ENCODE measurements at places on chromosomes 6 and 20.

GRCh38 chr6:98593676-98594075 lies 240.7 kb upstream of the POU3F2 start:
- DNase-seq, result no peak

DNA sequence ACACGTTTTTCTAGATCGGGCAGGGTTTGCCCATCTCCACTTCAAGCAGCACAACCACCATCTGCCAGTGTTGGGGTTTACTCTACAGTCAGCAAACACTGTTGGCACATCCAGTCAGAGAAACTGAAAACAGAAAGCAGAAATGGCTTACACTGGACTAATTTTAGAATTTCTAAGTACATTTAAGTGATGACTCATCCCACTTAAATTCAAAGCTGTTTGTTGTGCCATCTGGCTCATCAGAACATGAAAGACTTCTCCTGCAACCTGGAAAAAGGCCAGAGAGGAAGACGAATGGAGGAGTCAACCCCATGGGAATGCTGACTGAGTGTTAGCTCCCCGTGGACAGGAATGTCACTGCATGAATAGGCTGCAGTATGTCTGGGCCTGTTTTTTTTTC lies 21.8 kb downstream of the FAM209B start:
- DNase-seq, result no peak

- DNase-seq, result no peak
Observed at GRCh38 chr6:107618672-107619071, 128.8 kb downstream of the SOBP start.

- DNase-seq, result no peak
Observed at GRCh38 chr6:169950558-169950957, 199.1 kb downstream of the ERMARD start.

DNA sequence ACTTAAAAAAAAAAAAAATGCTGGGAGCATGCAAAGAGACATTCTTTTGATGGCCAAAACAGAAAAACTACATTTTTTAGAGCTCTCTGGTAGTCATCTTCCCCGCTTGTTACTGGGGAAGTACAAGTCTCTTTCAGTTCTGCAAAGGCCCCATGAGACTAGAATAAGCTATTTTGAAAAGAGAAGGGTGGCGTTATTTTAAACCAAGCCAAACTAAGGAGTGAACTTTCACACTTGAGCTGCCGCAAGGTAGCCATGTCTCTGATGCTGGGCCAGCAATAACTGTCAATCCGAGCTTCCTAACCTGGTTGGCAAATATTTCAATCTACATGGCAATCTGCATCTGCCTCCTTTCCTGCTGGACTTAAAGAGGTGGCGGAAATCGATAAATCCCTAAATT lies 96.7 kb downstream of the L3MBTL3 start:
- no peak for DNase-seq

GRCh38 chr20:4053071-4053919 lies 37.9 kb upstream of the RNF24 start:
- DNase-seq, result no peak

- no peak for DNase-seq
Observed at GRCh38 chr6:4904461-4905025, 99.3 kb downstream of the RPP40 start.

DNA sequence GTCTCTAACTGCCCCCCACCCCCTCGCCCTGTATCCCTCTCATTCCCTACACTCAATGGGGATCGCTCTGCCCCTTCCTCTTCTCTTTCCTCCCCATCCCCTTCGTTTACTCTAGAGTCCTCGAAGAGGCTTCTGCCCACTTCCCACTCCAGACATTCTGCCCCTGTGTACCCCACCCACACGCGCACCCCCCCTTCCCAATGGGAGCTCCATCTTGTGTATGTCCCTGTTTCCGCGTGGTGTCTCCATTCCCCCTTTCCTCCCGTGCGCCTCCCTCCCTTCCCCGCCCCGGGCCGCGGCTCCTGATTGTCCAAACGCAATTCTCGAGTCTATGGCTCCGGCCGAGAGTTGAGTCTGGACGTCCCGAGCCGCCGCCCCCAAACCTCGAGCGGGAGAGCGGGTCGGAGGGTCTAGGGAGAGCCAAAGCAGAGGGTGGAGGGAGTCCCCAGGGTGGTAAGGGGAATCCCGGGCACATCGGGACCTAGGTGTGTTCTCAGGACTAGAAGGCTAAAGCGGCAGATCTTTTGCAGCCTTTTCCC lies 679 bp upstream of the RING1 start:
- no peak for DNase-seq

GRCh38 chr20:59603176-59603575 lies 1.2 kb upstream of the PHACTR3 start:
- no peak for DNase-seq

GRCh38 chr6:113847447-113847846 lies 9.7 kb upstream of the MARCKS start:
- DNase-seq, result no peak

- no peak for DNase-seq
Observed at GRCh38 chr20:17562804-17563305, 7.0 kb upstream of the DSTN start.

GRCh38 chr20:14232650-14233049 lies 104.8 kb downstream of the FLRT3 start:
- DNase-seq, result no peak

DNA sequence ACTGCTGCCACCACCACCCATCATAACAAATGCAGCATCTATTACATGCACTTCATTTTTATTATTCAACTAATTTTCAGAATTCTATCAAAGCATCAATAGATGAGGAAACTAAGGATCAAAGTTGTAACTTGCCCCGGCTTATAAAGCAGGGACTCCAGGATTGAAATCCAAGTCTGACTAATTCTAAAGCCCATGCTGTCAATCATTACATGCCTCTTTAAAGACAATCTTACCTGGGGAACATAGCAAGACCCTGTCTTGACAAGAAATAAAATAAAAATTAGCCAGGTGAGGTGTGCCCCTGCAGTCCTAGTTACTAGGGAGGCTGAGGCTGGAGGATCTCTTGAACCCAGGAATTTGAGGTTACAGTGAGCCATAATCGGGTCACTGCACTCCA lies 182.4 kb downstream of the ISM1 start:
- DNase-seq, result no peak

GRCh38 chr6:41155132-41155805 lies 1.1 kb upstream of the TREML1 start:
- DNase-seq, result no peak

- no peak for DNase-seq
Observed at GRCh38 chr6:156146891-156147290, 630.3 kb upstream of the ARID1B start.

- no peak for DNase-seq
Observed at GRCh38 chr20:58763076-58763475, 70.5 kb downstream of the NPEPL1 start.

GRCh38 chr6:89928604-89929003 lies 34.3 kb downstream of the GJA10 start:
- no peak for DNase-seq

GRCh38 chr20:38084425-38084951 lies 50.9 kb downstream of the RPRD1B start:
- DNase-seq, result no peak

- DNase-seq, result no peak
Observed at GRCh38 chr6:103140308-103141027, 1719.3 kb downstream of the HACE1 start.

GRCh38 chr20:9018346-9018745 lies 50.5 kb upstream of the PLCB4 start:
- no peak for DNase-seq

- no peak for DNase-seq
Observed at GRCh38 chr6:137769797-137770362, 97.2 kb upstream of the TNFAIP3 start.

DNA sequence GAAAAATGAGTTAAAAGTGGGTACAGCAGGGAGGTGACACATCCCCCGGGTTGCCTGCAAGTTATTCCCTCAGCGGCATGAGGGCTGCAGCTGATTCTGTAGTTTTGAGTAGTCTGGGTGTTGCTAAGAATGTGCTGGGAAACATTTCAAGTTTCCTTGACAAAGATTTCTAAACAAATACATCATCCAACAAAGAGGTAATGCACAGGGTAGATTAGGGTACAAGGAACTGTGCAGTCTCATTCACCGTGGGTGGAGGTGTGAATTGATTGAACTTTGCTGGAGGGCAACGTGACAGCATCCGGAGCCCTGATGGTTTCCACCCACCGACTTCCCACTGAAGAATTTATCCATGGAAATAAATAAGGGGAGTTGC lies 21.8 kb downstream of the CASS4 start:
- no peak for DNase-seq

DNA sequence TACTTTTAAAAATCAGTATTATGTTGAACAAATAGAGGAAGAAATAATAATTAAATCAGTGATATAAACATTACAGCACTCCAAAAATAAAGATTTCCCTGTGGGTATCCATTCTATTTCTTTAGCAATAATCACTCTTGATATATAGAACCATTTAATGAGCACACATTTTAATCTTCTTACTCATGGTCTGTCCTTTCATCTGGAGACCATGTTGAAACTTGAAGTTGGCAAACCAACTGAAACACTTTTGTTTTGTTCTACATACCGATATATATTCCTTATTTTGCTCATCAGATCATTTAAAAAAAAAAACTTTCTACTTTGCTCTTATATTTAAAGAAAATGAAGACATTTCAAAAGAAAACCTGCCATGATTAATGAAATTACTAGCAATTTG lies 13.4 kb downstream of the C6orf58 start:
- no peak for DNase-seq

DNA sequence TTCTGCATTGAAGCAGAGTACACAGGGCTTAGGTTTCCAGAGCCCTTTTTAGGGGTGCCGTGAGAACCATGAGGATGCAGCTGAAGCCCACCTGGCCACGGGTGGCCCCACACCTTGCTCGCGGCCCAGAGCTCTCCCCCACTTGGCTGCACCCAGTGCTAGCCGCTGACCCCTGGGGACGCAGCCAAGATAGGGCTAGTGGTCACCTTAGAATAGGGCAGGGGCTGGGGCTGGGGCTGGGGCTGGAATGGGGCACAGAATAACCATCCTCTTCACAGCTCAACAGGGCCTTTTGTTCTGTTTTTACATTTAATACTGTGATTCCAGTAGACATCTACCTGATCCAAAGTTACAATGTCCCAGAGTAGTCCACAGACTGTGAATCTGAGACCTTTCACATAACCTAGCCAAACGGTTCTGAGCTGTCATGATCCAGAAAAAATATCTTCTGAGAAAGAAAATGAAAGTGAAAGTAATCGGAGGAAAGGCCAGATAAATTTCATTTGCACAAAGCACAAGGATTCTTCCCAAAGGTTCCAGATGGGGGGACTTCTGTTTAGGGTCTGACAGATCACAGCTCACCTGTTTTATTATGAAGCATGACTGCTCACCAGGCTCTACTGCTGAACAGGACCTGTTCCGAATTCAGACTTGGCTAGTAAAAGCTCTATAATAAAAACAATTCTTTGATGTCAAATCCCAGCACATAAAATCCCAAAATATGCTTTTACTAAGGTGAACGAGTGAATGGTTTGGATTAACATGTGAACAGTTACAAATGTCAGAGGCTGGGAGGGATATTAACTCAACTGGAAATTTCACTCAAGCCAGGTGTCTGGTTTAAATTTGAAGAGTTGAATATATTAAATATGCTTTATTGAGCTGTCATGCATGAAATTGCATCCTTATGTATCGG lies 401.9 kb downstream of the THBS2 start:
- no peak for DNase-seq

GRCh38 chr6:14664112-14664601 lies 546.6 kb downstream of the CD83 start:
- no peak for DNase-seq

- DNase-seq, result no peak
Observed at GRCh38 chr20:36377348-36378326, 71.5 kb downstream of the DLGAP4 start.

GRCh38 chr6:101393251-101393828 lies at the start of gene GRIK2:
TSS of gene GRIK2 (plus strand) at chr6:101393708.
- no peak for DNase-seq

DNA sequence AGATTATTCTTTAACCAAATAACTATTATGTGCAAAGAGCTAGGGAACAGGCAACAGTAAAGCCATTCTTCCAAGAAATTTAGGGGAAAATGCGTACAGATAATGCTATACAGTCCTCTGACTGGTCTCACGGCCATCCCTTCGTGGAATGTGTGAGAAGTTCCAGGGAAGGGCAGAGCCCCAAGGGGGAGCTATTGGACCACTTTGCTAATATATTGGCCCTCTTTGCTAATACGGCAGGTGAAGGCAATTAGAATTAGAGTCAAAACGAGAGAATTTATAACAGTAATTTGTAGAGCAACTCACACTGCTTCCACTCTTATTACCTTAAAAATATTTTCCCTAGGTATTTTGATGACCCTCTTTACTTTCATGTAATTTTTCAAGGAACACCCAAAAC lies 140.4 kb downstream of the IMPG1 start:
- DNase-seq, result no peak

- no peak for DNase-seq
Observed at GRCh38 chr6:90479603-90479926, 107.3 kb downstream of the MAP3K7 start.

DNA sequence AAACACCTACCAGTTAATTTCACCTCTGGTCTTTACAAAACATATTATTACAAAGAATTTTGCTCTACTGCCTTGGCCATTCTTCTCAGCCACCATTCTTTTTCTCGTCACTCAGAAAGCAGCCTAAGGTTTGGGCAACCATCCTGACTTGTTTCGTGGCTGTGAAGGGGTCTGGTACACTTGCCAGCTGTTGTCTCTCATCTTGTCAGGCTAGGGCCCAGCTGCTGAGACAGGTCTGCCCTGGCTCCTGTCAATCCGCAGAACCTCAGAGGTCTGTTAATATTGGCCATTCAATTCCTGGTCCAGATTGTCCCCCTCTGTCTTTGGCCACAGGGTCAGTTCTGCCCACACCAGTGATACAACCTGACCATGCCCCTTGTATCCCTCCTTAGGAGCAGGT lies 197.7 kb downstream of the UBE3D start:
- DNase-seq, result no peak

DNA sequence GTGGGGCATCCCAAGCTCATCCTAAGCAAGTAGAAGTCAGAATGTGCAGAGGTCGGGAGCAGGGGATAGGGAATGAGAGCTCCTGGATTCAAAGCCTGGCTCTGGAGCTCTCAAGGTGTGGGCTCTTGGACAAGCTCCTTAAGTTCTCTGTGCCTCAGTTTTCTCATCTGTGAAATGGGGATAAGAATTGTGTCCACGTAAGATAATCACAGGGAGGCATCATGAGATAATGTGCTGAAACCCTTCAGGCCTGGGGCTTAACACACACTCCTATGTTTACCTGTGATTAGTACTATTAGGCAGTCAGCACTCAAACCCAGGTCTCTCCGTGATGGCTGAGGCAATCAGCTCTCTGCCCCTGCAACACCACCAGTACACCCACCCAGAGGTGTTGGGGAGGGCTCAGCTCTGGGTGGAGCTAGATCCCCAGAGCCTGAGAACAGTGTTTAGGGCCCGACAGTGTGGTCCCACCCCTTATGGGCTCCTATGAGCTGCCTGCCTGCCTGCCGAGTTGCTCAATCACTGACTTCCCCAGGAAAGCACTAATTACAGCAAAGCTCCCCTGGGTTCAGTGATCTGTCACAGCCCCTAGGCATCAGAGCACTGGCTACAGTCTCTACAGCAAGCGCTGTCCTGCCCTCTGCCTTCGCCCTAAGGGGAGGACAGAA lies 6.3 kb upstream of the SIRPA start:
- no peak for DNase-seq

- DNase-seq, result no peak
Observed at GRCh38 chr20:50868509-50869495, 62.4 kb downstream of the ADNP start.

Measured in activated gamma-delta T cell (primary cell).